ENCODE measurements at places on chromosomes 13 and 19.

- no peak for DNase-seq
These were observed 7.5 kb downstream of the RASA3 start for GRCh38 chr13:114124921-114125320.

DNA sequence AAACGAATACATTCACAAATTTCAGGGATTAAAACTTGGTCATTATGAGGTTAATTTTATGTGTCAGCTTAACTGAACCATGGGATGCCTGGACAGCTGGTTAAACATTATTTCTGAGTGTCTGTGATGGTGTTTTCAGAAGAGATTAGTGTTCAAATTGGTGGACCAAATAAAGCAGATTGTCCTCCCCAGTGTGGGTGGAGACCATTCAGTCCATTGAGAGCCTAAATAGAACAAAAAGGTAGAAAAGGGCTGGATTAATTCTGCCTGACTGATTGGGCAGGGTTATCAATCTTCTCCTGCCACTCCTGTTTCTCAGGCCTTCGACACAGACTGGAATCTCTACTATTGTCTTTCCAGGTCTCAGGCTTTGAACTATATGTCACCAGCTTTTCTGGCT is 203.8 kb upstream of the SLITRK6 start:
- no peak for DNase-seq

DNA sequence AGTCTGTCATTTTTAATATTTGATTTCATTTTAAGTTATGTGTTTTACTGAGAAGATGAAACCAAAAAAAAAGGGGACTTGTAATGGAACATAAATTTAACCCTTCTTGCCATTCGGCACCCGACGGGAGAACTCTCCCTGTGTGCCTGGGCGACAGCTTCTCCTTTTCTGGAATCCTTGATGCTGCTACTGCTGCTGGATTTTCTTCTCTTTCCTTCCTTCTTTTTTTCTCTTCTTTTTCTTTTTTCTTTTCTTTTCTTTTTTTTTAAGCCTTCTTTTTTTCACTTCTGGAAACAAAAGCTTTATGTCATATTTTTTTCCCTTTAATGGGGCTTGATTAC is 11.1 kb upstream of the ZNF536 start:
- no peak for DNase-seq

GRCh38 chr19:313169-313987 is 22.2 kb upstream of the PLPP2 start:
- no peak for DNase-seq

GRCh38 chr13:62251734-62252133 is 836.1 kb upstream of the PCDH20 start:
- no peak for DNase-seq

- DNase-seq, result no peak
These were observed 47.0 kb downstream of the FOXO1 start for GRCh38 chr13:40619479-40619814.

GRCh38 chr19:48665786-48666185 is 7.0 kb downstream of the NTN5 start:
- no peak for DNase-seq

GRCh38 chr19:2700660-2701360 is 1.7 kb downstream of the GNG7 start:
- DNase-seq, result no peak

Data from femur (tissue), 1 donor.